Kidney (tissue), 22 donors: ENCODE measurements at places on chromosomes 1 and 21.

DNA sequence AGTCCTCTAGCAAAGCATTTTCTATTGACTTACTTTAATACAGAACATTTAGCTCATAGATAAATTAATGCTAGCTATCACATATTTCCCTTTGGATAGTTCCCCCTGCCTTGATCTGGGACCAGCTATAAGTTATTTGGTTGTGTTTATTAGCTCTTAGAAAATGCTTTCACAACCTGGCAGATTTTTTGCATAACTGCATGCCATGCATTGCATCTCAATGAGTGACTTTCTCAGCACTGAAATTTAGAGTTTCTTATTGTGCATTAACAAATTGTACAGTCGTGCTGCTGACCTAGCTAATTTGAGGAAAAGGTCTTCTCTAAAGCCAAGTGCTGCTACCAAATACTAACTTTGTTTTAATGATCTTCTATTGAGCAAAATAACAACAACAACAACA, 164.8 kb downstream of the PLPPR5 start:
- DNase-seq = no peak

DNA sequence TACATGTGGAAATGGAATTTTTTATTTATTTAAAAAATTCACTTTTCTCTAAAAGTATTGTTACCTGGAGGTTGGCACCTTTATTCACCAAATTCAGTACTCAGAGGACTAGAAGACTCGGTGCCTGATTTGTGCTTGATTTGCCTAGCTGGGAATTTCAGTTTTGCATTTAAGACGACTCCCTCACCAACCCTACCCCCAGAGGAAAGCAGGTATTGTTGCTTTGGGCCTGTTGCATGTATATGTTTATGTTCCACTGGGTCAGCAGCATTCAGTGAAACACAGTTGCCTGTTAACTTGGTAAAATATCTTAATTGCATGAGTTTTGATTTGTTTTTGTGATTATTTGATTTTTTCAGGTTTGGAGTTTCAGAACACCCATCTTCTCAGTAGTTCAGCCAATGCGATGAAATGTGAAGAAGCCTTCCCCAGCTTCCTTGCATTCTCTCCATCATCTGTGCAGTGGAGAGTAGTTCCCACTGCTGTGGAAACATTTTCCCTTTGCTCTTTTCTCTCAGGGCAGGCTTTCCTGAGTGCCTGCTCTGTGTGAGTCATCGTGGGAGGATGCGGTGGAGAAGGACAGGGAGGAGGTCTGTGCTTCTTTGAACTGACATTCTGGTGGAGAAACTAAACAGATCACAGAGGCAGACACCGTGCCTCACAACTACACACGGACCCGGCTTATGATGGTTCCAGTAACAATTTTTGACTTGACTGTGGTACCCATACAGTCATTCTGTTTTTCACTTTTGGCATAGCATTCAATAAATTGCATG, 6.4 kb downstream of the ADARB1 start:
- DNase-seq = no peak

- no peak for DNase-seq
Observed at GRCh38 chr1:84430546-84430945, 32.3 kb downstream of the DNASE2B start.

DNA sequence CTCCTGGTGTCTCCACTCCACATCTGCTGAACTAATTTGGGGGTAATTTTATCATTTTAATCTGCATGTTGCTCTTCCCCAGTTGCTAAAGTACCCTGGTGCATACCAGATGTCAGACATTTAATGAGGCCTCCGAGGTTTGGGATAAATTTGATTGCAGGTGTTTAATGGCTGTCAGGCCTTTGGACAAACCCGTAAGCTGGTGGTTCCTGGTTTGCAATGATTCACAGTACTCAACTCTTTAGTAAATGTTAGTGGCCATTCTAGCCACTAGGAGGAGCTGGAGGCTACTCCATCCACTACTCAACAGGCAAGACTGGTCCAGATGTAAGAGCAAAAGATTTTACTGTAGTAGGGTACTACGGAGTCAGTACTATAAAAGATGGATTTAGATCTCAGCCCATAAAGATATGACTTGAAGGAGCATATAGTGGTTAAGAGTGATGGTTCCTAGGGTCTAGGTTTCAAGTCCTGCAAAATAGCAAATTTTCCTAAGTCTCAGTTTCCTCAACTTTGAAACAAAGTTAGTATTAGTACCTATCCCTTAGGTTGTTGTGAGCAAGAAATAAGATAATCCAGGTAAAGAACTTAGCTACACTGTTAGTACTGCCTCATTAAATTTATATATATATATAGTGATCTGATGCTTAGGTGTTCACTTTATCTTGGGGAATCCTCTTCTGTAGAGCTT, 132.8 kb downstream of the SNX7 start:
- DNase-seq = peak; percentile 87

DNA sequence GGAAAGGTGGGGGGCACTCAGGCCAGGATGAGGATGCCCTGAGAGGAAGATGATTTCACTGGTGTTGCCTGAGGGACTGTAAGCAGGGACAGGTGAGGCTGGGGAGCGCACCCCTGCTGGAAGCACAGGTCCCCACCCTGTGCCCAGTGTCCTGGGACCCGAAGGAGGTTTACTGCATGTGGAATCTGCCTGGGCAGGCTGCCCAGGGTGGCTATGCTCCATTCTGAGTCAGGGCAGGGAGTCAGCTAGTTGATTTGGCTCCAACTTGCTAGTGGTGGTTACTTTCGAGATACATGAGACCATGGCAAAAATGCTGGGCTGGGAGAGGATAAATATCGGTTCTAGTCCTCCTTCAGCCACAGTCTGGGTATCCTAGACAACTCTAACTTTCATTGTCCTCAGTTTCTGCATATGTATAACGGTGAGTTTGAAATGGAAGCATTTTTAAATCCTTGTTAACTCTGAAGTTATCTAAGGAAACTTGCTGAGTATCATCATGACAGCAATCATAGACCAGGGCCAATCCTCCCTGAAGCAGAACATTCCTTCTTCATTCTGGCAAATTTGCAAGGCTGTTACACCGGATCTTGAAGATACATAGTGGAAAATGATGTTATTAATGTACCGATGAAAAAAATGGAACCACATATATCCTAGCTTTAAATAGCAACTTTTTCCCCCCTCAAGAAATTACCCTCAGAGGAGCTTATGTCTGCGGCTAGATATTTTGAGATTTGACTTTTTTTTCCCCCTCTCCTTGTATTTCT, 7.7 kb downstream of the TLR5 start:
- no peak for DNase-seq
